ENCODE measurements at places on chromosomes 16 and 17. TPM values are rescaled to one million over a fixed set of nuclear protein-coding genes. Genes with fewer than 3 reads are reported as not detected.

The CCL1 gene
- not detected for total RNA-seq

The TPSD1 gene
- not detected for total RNA-seq

The CNTROB gene
- 12.2 TPM for total RNA-seq

The SULT1A1 gene
- 5.0 TPM for total RNA-seq

The GNAO1 gene
- under 0.01 TPM for total RNA-seq

The NHLRC4 gene
- under 0.01 TPM for total RNA-seq

The ARHGDIG gene
- total RNA-seq, result 0.51 TPM

Measured in bronchial epithelial cell (primary cell).